Cerebellar nuclear complex (tissue), 1 donor: ENCODE measurements at places on chromosomes 6 and 20.

DNA sequence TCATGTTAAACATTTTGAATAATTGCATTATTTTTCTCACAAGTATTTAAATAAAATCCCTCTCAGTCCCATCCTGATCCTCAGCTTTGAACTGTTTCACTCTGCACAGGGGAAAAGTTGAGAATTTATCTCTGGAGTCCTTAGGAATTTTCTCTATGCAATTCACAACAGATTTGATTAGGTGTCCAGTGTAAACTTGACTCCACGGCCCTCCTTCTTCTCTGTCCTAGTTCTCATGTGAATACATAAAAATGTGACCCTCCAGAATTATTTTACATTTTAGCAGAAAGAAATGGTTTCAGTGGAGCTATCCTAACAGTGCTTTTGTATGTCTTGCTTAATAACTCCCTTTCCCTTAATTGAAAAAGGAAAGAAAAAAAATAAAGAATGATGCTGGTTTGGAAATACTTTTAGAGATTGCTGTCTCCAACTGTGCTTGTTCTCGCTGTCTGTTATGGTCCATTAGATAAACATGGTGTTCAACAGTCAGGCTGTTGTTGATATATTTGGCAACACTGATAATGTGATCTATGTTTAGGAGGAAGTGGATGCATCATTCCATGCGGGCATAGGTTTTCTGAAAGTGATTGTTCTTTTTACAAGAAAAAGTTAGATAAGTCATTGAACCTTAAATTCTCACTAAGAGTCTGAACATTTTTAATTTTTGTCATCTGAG lies 599.4 kb upstream of the CITED2 start:
- DNase-seq = no peak

GRCh38 chr6:3026791-3027626 lies 27.3 kb downstream of the NQO2 start:
- DNase-seq = no peak

DNA sequence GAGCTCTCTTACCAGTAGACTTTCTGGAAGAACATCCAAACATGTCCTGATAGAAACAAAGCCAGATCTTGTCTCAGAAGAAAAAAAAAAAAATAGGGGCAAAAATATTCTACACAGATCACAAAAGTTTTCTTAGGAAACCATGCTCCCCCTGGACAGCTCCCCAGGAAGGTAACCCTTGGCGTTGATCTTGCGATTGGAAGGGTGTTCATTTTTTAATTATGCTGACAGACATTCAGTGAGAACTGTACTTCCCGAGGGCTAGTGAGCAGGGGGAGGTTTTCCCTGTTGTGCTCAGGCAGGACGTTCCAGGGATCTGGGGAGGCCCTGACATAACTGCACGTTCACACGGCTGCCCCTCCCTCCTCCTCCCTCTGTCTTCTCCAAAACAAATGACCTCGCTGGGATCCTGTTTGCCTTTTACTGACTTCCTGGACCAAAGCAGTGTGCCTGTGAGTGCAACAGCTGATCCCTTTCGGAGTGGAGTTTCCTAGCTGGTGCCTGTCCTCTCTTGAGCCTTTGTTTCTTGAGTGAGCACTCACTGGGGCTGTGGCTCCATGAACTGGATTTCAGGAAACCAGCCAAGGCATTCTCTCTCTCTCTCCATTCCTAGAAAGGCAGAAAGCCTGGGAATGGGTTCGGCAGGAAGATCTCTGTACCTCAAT lies 46.7 kb downstream of the MARCKS start:
- no peak for DNase-seq

- no peak for DNase-seq
These were observed 89.2 kb downstream of the CD164 start for GRCh38 chr6:109292983-109293586.

- DNase-seq = no peak
These were observed 75.5 kb downstream of the ZDHHC14 start for GRCh38 chr6:157456524-157456829.

GRCh38 chr20:61454053-61454452 lies 202.0 kb downstream of the CDH4 start:
- DNase-seq = no peak

- DNase-seq = no peak
These were observed 51.9 kb downstream of the AKAP12 start for GRCh38 chr6:151291722-151292059.

- DNase-seq = no peak
These were observed 109.9 kb downstream of the NOL4L start for GRCh38 chr20:32474967-32475811.

GRCh38 chr20:44219170-44219730 lies 8.7 kb upstream of the OSER1 start:
- DNase-seq = no peak

- no peak for DNase-seq
These were observed 11.3 kb downstream of the MYLK2 start for GRCh38 chr20:31830406-31830981.

- no peak for DNase-seq
These were observed 47.9 kb downstream of the KHDC1L start for GRCh38 chr6:73177221-73177944.

DNA sequence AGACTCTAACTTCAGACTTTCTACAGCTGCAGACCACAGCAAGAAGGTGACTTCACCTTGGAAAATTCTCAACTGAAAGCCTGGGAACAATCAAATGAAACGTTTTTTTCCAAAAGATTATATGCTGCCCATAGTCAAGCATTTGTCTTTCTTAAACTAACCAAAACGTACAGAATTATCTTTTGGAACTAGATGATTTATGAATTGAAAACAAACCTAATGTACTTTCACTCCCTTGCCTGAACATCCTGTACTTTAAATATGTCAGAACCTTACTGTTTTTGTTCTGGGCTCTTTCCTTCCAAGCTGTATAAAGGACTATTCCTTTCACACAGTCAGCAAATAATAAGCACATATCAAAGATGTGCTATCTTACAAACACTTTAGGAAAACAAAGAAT lies 62.4 kb upstream of the TNFAIP3 start:
- no peak for DNase-seq

GRCh38 chr20:25238319-25239037 lies 9.4 kb upstream of the PYGB start:
- DNase-seq = no peak

GRCh38 chr20:32506721-32507120 lies 78.4 kb downstream of the NOL4L start:
- DNase-seq = no peak

- no peak for DNase-seq
These were observed 90.9 kb upstream of the PREP start for GRCh38 chr6:105493736-105494135.

DNA sequence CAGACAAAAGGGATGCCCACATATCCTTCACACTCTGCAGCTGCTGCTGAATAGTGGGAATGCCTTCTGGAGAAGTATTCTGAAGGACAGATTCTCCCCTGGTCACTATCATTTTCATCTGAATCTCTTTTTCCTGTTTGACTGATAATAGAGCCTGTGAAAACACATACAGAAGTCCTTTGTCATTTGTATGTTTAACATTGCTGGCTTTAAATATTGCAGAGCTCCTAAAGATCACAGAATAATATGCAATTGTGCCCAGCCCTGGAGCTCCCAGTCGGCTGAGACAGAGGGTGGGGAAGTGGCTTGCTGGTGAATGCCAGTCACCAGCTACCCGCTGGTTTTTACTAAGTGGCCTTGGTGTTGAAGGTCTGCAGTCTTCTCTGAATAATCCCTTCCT lies 272.3 kb downstream of the SYNE1 start:
- no peak for DNase-seq

DNA sequence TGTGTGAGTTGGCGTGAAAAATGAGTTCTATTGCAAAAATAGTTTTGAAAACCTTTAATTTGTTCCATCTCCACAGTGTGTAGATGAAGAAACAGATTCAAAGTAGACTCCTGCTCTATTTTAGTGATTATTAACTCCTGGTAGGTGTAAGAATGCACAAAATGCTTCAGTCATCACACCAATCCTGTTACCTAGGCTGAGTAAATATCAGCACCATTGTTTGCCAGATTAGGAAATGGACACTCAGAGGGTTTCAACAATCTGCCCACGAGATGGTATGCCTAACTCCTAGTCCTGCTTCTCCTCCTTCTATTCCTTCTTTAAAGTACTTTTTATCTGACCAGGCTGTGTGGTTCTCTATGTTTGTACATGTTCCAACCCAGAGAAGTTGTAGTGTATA lies 108.9 kb upstream of the AHI1 start:
- DNase-seq = no peak

DNA sequence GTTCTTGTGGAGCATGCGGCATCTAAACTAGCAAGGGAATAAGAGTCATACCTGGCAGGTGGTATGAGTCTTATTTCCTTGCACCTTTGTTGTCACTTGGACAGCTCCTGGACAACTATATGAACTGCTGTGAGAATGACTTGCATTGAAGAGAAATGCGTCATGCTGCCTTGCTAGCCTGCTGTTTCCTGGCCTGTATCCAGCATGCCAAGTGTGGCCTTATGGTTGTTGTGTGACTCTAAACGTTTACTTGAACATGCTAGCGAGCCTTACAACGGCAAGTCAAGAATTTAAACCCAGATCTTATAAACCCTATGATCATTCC lies 90.4 kb downstream of the CEP162 start:
- no peak for DNase-seq

DNA sequence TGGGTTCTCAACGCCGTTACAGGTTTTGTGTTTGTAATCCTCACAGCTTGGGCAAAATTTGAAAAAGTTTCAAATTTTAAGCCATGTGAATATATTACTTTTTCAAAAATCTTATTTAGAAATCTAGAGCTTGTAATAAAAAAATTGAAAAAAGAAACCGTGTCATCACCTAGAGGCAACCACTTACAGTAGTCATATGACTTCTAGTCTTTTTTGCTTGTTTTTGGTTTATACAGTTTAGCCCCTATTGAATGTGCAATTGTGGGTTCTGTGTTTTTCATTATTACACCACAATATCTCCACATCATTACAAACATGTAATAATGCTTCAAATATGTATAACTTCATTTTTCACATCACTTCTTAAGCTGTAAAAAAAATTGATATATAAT lies 888 bp downstream of the DYNLRB1 start:
- DNase-seq = no peak

GRCh38 chr6:137729866-137730629 lies 137.0 kb upstream of the TNFAIP3 start:
- no peak for DNase-seq

- DNase-seq = no peak
These were observed 26.7 kb upstream of the TFAP2B start for GRCh38 chr6:50791900-50792508.

DNA sequence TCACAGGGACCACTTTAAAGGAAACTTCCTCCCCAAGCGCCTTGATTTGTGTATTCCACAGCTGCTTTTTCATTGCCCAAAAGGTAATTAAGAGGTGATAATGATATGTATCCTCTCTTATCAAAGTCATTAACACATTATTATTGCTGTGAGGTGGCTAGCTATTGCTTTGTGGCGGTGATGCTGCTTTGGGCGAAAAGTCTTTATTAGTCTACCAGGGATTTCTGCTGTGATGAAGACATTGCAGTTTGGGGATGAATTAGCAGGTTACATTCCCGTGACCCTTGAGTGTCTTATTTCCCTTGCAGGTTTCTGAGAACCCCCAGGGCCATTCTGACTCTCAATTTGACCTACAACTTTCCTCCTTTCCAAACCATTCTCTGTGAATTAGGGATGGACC lies 143.4 kb upstream of the SOX4 start:
- DNase-seq = no peak

GRCh38 chr6:121885399-121886152 lies 450.1 kb downstream of the GJA1 start:
- DNase-seq = no peak

DNA sequence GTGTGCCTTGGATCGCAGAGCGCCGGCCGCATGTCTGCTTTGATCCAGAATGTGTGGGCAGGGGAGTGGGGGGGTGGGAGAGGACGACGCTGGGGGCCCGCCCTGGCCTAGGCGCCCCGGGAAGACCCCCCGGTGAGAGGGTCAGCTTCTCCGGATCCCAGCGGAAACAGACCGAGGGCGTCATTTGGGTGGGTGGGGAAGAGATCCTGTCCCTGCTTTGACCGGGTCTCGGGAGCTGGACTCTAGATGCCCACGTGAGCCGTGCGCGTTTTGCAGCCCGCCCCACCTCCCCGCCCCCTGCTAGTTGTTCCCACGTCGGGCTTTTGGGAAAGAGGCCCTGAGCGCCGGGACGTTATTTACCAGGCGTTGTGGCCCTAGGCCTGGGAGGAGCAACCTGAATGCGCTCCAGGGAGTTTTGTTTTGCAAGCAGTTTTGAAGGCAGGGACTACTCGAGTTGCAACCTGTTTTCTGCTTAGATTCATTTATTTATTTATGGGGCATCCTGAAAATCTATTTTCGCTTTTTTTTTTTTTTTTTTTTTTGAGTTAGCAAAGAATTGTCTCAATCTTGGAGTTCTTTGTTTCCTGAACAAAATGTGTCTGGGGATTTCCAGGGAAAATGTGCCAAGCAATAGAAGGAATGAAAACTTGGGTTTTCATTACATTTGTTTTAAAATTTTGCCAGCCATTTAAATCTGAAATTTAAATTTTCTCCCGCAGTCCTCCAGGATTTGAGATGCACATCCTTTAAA lies 1.6 kb downstream of the DSP start:
- no peak for DNase-seq

DNA sequence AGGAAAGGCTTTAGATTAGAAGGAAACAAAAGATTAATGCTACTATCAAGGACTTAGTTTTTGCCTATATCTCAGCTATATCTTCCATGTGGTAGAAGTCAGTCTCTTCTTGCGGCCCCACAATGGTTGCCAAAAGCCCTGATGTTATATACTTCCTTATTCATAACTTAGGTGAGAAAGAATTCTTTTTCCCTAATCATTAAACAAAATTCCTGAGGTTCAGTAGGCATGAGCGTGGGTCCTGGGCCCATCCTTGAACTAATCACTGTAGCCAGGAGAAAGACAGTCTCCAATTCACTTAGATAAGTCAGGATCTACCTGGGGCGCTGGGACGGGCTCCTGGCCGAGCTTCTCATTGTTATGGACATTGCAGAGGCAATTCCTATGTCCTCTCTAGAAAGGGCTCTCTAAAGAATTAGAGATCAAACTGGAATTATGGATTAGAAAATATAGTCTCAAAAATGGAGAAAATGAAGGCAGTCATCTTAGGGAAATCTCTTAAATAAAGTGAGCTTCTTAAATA lies 134.3 kb downstream of the KIF6 start:
- DNase-seq = no peak

DNA sequence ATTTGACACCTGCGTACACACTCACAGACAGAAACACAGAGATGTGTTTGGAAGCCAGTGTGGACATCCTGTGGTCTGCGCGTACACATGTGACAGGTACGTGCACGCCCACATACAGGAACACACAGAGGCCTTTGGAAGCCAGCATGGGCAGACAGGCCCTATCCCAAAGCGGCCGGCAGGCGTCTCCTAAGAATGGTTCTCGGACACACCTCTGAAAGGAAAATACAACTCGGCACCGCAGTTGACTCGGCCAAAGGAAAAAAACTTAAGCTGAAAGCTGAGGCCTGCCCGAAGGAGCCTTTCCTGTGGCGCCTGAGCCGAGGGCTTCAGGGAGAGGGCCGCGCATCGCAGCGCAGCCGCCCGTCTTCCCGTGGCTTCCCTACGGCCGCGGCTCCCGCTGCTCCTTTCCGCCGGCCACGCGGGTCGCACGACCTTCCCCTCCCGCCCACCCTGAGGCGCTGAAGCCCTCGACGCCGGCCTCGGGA lies 1.4 kb upstream of the CEP43 start:
- DNase-seq = no peak

- DNase-seq = no peak
These were observed 22.7 kb downstream of the CYP24A1 start for GRCh38 chr20:54151075-54151439.
